ENCODE measurements at places on chromosomes 12 and 14.
A peak's percentile ranks its signal among the peaks of the same experiment; 100 is the strongest.

DNA sequence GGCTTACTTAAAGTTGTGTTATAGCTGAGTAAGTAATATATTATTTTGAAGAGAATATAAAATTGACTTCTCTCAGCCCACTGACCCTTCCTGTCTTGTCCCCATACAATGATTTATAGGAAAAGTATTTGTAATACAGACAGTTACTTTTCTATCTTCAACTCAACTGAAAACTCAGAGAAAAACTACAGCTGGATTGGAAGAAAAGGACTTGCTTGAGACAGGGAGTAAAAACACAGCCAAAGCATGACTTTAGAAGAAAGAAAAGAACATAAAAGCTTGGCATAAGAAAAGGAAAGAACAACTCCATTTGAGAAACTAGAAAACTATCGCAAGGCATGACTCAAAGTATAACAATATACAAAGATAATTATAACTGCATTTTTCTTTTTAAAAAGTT lies 57.5 kb downstream of the MSRB3 start:
- DNase-seq: no peak

GRCh38 chr14:72094844-72095582 lies 162.8 kb downstream of the RGS6 start:
- DNase-seq: no peak

DNA sequence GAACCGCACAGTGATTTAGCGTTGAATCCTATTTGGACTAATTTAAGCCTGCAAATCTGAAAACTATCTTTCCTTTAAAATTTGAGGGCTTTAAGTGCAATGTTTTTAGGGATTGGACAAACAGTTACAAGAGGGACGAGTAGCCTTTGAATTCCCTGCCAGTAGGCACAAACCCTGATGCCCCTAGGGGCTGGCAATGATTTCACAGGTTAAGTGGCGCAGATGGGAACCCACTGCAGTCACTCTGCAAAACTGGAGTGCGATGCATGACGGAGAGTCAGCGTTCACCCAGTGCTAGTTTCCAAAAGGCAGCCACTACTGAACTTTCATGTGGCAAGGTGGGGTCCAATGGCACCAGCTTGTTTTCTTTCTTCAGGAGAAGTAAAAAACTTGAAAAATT lies 99.4 kb upstream of the FRMD6 start:
- no peak for DNase-seq

- no peak for DNase-seq
Observed at GRCh38 chr12:27550653-27550975, 26.6 kb downstream of the PPFIBP1 start.

GRCh38 chr14:22526744-22527143 lies 62.3 kb downstream of the DAD1 start:
- no peak for DNase-seq

DNA sequence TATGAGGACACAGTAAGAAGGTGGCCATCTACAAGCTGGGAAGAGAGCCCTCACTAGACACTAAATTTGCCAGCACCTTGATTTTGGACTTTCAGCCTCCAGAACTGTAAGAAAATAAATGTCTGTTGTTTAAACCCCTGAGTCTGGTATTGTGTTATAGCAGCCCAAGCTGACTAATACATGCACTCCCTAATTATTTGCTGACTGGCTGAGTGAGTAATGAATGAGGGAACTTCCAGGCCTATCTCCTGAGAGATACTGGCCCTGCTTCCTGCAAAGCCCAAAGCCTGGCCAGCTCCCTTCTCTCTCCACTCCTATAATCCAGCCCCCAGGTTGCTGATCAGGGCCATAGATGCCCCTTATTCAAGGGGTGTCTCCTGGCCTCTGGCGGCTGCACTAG lies 120.0 kb upstream of the NOS1 start:
- no peak for DNase-seq

- DNase-seq: no peak
Observed at GRCh38 chr12:90428881-90429280, 526.1 kb downstream of the CCER1 start.

DNA sequence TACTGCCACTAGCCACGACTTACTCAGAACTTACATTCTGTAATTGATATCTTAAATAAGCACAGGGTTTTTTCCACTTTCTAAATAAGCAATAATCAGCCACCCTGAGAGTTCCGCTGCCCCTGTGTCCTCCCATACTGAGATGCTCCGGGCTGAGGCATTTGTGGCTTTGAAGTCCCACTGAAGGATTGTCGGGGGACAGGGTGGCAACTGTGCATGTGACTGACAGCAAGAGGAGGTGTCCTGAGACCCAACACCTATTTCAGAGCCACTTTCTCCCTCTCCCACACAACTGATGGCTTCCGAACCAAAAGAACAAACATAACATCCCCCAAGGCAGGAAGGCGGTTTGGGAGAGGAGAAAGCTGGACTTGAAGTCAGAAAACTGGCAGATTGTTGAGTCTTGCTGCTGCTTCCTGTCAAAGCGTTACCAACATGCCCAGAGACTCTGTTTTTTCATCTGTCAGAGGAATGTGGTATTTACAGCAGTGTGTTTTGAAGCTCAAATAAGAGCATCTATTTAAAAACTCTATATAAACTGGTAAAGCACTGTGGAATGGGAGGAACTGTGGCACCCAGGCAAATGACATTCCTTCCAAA lies 157.9 kb upstream of the FKBP4 start:
- DNase-seq: no peak

GRCh38 chr12:110543252-110543959 lies 39.7 kb downstream of the PPTC7 start:
- DNase-seq: no peak

DNA sequence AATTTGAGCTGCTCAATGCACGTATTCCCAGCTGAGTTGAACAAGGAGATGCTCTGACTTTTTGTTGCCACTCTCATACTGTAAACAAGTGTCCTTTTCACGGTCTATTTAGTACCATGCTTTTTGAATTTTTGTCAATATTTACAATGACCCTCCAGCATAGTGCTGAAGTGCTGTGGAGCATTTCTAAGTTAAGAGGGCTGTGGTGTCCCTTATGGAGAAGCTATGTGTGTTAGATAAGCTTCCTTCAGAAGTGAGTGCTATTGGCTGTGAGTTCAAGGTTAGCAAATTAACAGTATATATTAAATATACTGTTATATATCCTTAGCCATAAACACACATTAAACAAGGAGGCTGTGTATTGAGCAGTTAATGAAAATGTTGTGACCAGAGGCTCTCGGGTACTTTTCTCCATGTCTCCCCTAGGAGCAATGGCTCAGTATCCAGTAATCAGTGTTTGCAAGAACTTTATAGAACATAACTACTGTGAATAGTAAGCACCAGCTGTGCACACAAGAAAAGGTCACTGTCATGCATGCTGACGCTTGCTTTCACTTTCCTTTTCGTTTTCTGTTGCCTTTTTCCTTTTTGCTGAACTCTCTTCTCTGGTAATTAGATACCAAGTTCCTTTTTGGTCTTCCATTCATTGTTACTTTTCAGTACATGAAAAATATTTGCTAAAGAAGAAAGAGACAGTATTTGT lies 187.2 kb upstream of the NEDD1 start:
- DNase-seq: peak; percentile 90

GRCh38 chr12:45598761-45599160 lies 130.7 kb upstream of the ARID2 start:
- no peak for DNase-seq

DNA sequence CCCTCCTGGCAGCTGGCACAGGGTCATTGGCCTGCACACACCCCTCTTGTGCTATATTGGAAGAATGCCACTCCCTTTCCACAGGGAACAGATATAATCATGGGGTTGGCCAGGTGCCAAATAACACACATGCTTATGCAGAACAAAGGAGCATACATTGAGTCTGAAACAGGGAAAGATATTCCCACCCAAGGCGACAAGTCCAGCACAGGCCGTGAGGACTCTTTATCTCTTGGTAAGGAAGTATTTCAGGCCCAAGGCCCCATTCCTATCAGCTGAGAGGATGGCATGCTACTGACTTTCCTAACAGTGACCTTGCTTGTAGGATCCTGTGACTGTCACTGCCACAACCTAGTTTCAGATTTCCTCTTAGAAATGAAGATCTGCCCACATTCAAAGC lies 59.0 kb upstream of the STXBP6 start:
- peak; percentile 5 for DNase-seq

DNA sequence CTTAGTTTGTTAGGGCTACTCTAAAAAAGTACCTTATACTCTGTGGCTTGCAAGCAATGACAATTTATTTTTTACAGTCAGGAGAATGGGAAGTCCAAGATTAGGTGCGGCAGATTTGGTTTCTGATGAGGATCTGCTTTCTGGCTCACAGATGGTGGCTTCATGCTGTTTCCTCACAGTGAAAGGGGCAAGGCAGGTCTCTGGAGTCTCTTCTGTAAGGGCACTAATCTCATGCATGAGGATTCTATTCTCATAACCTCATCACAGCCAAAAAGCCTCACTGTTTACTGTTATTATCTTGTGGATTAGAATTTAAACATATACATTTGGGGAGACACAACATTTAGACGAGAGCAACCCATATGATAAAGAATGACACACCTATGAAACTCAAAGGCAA lies 1957.4 kb upstream of the SEL1L start:
- no peak for DNase-seq

- peak; percentile 79 for DNase-seq
Observed at GRCh38 chr14:81303258-81303935, 82.6 kb upstream of the GTF2A1 start.

DNA sequence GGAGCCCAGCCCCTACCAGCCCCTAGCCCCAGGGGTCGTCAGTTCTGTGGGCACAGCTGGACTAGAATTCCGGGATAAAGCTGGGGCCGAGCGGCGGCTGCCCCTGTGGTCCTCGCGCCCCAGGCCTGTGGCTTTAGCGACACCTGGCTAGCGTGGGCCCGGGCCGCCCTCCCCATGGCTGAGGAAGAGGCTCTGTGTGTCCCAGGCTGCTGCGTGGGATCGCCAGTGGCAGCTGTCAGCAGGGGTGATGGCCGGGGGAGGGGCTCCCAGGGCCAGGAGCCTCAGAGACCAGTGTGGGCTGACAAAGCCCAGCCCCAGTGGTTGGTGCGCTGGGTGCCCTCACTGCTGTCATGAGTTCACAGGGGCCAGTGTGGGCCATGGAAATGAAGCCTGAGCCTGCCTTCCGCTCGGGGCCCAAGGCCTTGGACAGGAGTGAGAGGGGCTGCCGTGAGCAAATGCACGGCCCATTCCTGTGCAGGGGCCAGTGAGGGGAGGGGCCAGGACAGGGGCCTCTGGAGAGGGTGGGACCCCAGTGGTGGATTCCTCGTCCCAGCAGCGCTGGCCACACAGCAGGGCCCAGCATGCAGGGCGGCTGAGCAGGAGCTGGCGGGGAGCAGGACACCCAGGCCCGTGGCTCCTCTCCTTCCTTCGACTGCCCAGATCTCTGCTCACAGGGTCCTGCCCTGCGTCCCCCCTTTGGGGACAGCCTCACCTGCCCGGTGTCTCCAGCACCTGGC lies 11.4 kb downstream of the FBRSL1 start:
- DNase-seq: no peak

GRCh38 chr14:59060841-59061240 lies 127.6 kb upstream of the DAAM1 start:
- DNase-seq: no peak
